ENCODE measurements at places on chromosomes 7 and 10. TPM values are rescaled to one million over a fixed set of nuclear protein-coding genes. Genes with fewer than 3 reads are reported as not detected.

The ELMO1 gene
- total RNA-seq, result not detected

The PTPN20 gene
- total RNA-seq, result 3.9 TPM

- H3K36me3 ChIP-seq, result no peaks in the 10 kb centered on the region
- peaks cover 23% of the 10 kb centered on the region for H3K4me1 ChIP-seq
- H3K27me3 ChIP-seq, result no peaks in the 10 kb centered on the region
- DNase-seq, result peak; percentile 89
- peak overlapping the region; percentile 75 for H3K27ac ChIP-seq
These were observed 2.1 kb downstream of the ENTPD7 start for GRCh38 chr10:99661377-99661763.

GRCh38 chr7:29588212-29588611 is 24.6 kb downstream of the PRR15 start:
- no peaks in the 10 kb centered on the region for H3K36me3 ChIP-seq
- no peaks in the 10 kb centered on the region for H3K27me3 ChIP-seq
- peaks cover 9% of the 10 kb centered on the region for H3K4me1 ChIP-seq

The CNPY1 gene
- not detected for total RNA-seq

The UTF1 gene
- total RNA-seq, result not detected

- peak overlapping the region; percentile 82 for H3K27ac ChIP-seq
- no peaks in the 10 kb centered on the region for H3K27me3 ChIP-seq
- peak; percentile 59 for DNase-seq
- peak overlapping the region; percentile 36 for H3K4me3 ChIP-seq
These were observed 128.5 kb downstream of the DKK1 start for GRCh38 chr10:52442576-52442975.

GRCh38 chr7:176381-176780 is 16.0 kb upstream of the FAM20C start:
- H3K27ac ChIP-seq, result no peak overlapping the region
- no peak for DNase-seq
- H3K4me3 ChIP-seq, result no peak overlapping the region
